RWPE2 (cell line): ENCODE measurements at places on chromosomes 2 and 18.
A peak's percentile ranks its signal among the peaks of the same experiment; 100 is the strongest.

DNA sequence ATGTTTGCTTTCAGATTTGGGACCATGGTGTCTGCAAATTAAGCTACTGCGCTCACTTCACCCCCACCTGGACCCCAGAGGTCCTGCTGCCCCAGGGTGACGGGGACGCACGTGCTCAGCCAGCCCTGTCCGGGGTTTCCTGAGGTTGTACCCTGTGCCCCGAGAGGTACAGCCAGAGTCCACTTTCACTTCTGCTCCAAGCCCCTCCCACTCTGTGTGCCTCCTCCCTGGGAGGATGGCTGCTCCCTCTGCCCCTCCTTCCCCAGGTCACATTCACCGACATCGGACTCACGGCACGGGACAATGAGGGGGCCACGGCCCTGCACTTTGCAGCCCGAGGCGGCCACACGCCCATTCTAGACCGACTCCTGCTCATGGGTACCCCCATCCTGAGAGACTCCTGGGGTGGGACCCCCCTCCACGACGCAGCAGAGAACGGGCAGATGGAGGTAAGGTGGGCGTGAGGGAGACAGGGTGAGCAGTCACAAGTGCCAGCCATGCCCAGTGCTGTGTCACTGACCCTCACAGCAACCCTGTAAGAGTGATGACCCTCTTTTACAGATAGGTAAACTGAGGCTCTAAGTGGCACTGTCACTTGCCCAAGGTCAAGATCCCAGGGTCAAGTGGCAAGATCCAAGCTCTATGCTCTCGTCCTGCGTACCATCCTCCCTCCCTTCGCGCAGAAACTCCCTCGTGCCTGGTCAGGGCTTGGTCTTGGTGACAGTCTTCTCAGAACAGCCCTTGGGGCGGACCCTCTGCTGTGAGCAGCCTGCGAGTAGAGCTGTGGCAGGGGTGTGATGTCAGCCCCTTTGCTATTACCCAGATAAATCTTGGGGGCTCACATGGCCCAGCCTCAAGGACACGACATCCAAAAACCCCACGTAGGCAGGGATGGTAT is 7.6 kb downstream of the ESPNL start:
- no peaks in the 10 kb centered on the region for H3K27me3 ChIP-seq
- H3K36me3 ChIP-seq, result no peaks in the 10 kb centered on the region
- H3K4me1 ChIP-seq, result no peaks in the 10 kb centered on the region
- DNase-seq, result peak; percentile 42

DNA sequence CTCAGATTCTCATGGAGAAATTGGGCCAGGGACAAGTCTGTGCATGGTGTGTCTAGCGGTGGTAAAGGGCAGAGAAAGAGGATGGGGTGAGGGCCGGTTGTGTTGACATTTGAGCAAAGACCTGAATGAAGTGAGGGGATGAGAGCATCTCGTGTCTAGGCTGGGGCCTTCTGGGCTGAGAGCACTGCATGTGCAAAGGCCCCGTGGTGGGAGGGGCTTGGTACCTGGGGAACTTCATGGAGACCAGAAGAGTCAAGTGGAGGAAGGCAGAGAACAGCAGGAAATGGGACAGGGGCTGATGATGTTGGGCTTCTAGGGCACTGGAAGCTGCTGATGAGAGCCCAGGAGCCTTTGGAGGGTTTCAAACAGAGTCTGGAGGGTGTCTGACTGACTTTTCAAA is 76.8 kb downstream of the SH3BP4 start:
- peak overlapping the region; percentile 100 for H3K27ac ChIP-seq
- no peak for DNase-seq

- no peak overlapping the region for H3K4me3 ChIP-seq
- H3K27ac ChIP-seq, result peak overlapping the region; percentile 39
- peaks cover 11% of the 10 kb centered on the region for H3K4me1 ChIP-seq
- DNase-seq, result no peak
- H3K36me3 ChIP-seq, result no peaks in the 10 kb centered on the region
Observed at GRCh38 chr2:48248251-48248933, 281.6 kb upstream of the STON1 start.

GRCh38 chr18:68507781-68508180 is 207.1 kb downstream of the TMX3 start:
- H3K36me3 ChIP-seq, result no peaks in the 10 kb centered on the region
- no peaks in the 10 kb centered on the region for H3K27me3 ChIP-seq
- no peaks in the 10 kb centered on the region for H3K4me1 ChIP-seq
- no peak for DNase-seq
- H3K27ac ChIP-seq, result no peak overlapping the region
- H3K4me3 ChIP-seq, result no peak overlapping the region

DNA sequence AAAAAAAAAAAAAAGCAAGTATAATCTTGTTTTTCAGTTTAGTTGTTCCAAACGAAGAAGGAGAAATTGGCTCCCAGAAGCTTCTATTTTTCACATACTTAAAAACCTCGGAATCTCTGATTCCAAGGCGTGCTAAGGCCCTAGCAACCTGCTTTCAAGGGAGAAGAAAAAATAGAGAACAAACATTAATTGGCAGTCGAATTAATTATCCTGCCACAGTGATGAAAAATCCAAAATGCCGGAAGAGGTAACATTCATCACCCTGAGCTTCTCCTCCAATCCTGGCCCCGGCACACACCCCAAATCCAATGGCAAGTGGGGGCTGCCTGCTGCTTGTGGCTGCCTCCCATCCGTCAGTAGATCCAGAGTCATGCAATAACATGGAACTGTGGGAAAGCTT is 250.2 kb upstream of the CHAC2 start:
- H3K4me3 ChIP-seq, result no peak overlapping the region
- no peaks in the 10 kb centered on the region for H3K27me3 ChIP-seq
- DNase-seq, result no peak
- no peaks in the 10 kb centered on the region for H3K36me3 ChIP-seq
- peaks cover 3% of the 10 kb centered on the region for H3K4me1 ChIP-seq

GRCh38 chr2:106531676-106532214 is 44.6 kb downstream of the CD8B2 start:
- peaks cover 6% of the 10 kb centered on the region for H3K27me3 ChIP-seq
- no peak overlapping the region for H3K4me3 ChIP-seq
- H3K27ac ChIP-seq, result no peak overlapping the region
- no peaks in the 10 kb centered on the region for H3K4me1 ChIP-seq

- no peaks in the 10 kb centered on the region for H3K36me3 ChIP-seq
- DNase-seq, result peak; percentile 23
- H3K27ac ChIP-seq, result no peak overlapping the region
Observed at GRCh38 chr2:240196716-240197461, 56.4 kb upstream of the OTOS start.

DNA sequence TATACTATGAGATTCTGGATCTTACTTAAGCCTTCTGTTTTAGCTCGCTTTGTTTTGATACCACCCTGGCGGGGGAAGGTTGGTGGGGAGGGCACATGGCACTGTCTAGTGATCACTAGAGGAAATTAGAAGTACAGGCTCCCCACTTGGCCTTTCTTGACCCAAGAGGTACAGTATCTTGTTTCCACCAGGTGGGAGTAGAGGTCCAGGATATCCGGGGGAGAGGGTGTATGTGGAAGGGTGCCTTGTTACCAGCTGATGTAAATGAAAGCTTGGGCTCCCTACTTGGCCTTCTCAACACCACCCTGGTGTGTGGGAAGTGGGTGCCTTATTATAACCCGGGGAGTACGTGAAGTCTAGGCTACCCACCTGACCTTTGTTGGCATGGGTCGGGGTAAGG is 7.5 kb downstream of the GALNT1 start:
- peaks cover 2% of the 10 kb centered on the region for H3K4me1 ChIP-seq
- no peaks in the 10 kb centered on the region for H3K27me3 ChIP-seq
- no peak for DNase-seq
- H3K36me3 ChIP-seq, result peaks cover 7% of the 10 kb centered on the region; the same call in 1 of the 2 replicates

GRCh38 chr2:142742371-142743214 is 134.9 kb upstream of the KYNU start:
- no peaks in the 10 kb centered on the region for H3K4me1 ChIP-seq
- H3K27ac ChIP-seq, result no peak overlapping the region
- DNase-seq, result no peak
- H3K36me3 ChIP-seq, result no peaks in the 10 kb centered on the region
- H3K27me3 ChIP-seq, result no peaks in the 10 kb centered on the region
